Cardiac septum (tissue), 1 donor: ENCODE measurements at places on chromosomes 5 and 9. TPM values are rescaled to one million over a fixed set of nuclear protein-coding genes. Genes with fewer than 3 reads are reported as not detected.

GRCh38 chr5:180302256-180302655 lies 10.4 kb upstream of the MAPK9 start:
- DNase-seq: no peak

STPG3 gene
- total RNA-seq: not detected

- DNase-seq: no peak
Measured at GRCh38 chr5:23268136-23268535, 239.3 kb upstream of the PRDM9 start.

IRX1 gene
- total RNA-seq: 1.2 TPM

TMOD1 gene
- 151 TPM for total RNA-seq

WDR31 gene
- 10.9 TPM for total RNA-seq

DNA sequence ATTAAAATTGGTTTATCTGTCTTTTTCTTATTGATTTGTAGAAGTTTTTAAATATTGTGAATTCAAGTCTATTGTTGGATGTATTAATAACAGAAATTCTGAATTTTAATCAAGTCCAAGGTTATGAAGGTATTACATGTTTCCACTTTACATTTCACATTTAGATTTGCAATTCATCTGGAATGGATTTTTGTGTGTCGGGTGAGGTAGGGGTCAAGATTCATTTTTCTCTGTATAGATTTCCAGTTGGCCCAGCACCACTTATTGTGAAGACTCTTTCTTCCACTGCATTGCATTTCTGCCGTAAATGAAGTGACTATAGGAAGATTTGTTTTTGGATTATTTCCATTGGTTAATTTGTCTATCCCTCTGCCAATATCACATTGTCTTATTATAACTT lies 35.5 kb upstream of the DMRT2 start:
- DNase-seq: no peak

LCN1 gene
- not detected for total RNA-seq

GRCh38 chr5:332843-333242 lies 11.3 kb downstream of the AHRR start:
- no peak for DNase-seq
